ENCODE measurements at places on chromosomes 7 and 10. TPM values are rescaled to one million over a fixed set of nuclear protein-coding genes. Genes with fewer than 3 reads are reported as not detected.
A peak's percentile ranks its signal among the peaks of the same experiment; 100 is the strongest.

- no peak for DNase-seq
Measured at GRCh38 chr7:23931633-23932032, 221.6 kb downstream of the STK31 start.

DNA sequence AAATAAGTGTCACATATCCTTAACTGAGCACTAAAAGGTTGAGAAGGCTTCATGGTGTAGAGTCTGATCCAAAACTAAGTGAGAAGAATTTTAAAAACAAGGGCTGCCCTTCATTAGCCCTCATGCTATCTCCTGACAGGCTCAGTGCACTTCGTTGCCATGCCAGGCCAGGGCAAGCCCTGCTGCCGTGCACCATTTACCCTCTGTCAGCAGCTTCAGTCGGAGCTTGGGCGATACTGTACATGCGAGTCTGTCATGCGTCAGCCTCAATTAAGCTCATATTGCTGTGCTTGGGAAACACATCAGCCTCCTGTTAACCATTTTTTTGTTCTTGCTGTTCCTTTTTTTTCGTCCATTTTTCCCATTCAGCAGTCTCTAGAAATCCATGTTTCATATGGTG lies 166.6 kb downstream of the VTI1A start:
- no peak for DNase-seq

- no peak for DNase-seq
Measured at GRCh38 chr10:26172131-26172530, 44.4 kb upstream of the GAD2 start.

DRGX gene
- not detected for total RNA-seq

DNA sequence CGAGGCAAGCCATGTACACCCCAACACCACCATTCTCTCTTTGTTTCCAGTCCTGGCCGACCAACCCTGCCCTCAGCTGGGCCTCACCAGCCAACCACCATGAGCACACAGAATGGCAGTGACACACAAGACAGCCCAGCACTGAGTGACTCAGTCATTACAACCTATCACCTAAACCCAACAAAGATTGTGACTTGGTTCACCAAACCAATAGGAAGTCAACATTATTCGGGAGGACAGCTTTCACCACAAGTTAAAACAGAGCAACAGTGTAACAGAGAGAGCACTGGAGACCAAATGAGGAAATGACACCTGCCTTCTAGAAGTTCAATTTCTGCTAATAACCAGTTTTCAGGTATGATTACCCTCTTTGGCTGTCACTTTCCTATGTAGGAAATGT lies 72.1 kb downstream of the DNMBP start:
- no peak for DNase-seq

OR13A1 gene
- total RNA-seq = not detected

LRRC72 gene
- not detected for total RNA-seq

DNA sequence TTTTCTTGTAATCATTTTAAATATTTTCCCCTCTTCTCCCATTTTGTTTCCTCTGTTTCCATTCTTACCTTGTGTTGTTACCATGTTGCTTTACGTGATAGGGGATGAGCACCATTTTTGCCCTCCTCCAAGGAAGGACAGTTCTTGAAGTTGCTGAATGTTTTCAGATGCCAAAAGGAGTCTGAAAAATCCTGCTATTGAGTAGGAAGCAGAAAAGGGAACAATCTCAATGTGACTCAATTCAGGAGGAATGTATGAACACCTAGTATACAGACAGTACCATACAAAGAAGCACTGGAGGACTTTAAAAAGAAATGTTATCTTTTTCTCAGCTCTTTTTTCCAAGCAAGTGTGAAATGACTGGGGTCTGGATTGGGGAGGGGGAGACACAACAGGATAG lies 5.1 kb upstream of the NAMPT start:
- peak; percentile 51 for DNase-seq

KIAA1549 gene
- total RNA-seq = 0.77 TPM

ARID5B gene
- total RNA-seq = 145 TPM

DNA sequence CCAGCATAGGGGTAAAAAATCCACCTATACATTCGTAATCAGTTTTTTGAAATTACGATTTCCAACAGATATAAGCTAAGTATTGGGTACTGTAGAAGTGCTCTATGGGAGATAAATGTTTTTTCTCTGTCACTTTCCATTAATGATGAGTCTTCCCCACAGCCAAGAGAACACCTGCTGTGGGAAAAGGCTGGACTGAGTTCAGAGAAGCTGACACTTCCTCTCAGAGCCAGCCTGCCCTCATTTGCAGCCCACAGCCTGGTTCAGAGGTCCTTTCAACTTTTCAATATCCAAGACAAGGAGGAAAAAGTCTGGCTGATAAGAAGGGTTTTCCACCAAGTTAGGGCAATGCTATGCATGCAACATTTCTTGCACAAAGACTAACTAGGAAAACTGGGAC lies 64.5 kb upstream of the DNAJB12 start:
- DNase-seq = no peak

DNA sequence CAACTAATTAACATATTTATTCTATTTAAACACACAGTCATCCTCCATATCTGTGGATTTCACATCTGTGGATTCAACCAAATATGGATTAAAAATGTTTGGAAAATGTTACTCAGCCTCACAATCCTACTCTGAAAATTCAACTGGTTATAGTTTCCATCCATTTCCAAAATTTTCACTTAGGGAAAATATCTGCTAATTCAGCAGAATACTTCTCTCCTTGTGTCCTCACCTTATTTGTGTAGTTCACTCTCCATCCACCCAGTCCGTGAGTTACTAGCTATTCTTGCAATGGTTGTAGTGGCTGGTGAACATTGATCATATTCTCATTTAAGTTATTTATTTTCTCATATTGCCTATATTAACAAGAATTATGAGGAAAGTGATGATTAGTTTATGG lies 77.6 kb upstream of the PRKCQ start:
- DNase-seq = no peak

GRCh38 chr7:80510021-80510420 lies 1.8 kb downstream of the GNAT3 start:
- DNase-seq = no peak

DNA sequence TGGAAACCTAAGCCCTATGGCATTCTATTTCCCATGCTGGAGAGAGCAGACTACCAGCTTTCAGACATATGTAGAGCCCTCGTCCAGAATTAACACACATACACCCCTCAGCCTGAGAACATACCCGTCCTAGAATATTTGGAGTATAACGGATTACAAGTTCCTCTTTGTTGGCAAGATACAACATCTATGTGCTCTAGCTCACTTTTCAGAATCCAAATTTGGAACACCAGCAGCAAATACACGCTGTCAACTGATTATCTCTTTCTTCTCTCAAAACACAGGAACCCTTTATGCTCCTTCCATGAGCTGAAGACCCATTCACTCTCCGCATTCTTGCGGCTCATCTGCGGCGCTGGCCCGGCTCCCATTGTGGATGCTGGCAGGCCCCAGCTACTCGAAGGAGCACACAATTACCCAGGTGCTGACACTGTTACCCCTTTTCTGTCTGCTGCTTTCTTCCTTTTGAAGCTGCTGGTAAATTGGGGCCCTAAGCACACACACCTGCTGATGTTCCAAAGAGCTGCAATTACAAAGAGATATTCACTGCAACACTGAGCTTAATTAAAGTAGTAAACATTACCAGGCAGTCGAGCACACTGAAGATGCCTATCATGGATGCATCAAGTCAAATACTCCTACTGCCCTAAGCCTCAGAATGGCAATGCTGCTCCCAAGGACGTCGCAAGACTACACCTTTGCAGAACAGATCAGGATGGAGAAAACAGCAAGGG lies 70.0 kb downstream of the VOPP1 start:
- DNase-seq = no peak

- no peak for DNase-seq
Measured at GRCh38 chr10:51857305-51857704, 157.9 kb upstream of the CSTF2T start.

DNA sequence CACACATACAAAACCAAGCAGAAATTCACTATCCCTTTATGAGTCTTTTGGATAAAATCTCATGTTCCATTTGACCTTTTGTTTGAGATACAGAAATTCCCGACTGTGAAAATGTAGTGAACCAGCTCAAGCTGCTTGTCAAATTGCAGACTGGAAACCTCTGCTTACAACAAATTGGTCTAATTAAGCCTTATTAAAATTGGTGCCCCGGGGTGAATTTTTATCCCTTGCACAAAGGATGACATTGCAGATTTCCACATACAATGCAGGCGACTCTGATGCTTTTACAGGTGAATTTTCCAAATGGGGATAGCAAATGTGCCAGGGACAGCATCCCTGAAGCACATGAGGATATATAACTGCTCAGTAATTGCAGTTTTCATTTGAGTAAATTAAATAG lies 257.3 kb downstream of the BMPER start:
- no peak for DNase-seq

- no peak for DNase-seq
Measured at GRCh38 chr10:119654540-119654939, 3.4 kb downstream of the BAG3 start.

ZPBP gene
- total RNA-seq = not detected

GRCh38 chr7:69395061-69395714 lies 203.1 kb upstream of the AUTS2 start:
- peak; percentile 98 for DNase-seq

DNA sequence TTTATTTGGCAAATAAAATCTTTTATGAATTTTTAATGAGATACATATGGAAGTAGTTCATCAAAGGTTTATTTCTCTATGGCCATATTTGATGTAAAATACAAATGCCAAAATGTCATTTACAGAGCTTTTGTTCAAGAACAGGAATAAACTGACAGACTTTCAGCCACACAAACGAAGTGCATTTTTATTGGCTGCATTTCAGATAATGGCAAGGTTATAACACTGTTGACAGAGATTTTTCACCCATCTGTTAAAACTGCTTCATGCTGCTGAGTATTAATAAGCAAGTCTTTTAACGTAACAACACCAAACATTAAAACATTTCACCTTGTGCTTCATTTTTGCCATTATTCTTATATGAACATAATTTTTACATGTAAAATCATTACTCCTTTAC lies 254.4 kb downstream of the ANKRD7 start:
- DNase-seq = no peak
